WTC11 (cell line): ENCODE measurements at places on chromosomes 5 and 9.

DNA sequence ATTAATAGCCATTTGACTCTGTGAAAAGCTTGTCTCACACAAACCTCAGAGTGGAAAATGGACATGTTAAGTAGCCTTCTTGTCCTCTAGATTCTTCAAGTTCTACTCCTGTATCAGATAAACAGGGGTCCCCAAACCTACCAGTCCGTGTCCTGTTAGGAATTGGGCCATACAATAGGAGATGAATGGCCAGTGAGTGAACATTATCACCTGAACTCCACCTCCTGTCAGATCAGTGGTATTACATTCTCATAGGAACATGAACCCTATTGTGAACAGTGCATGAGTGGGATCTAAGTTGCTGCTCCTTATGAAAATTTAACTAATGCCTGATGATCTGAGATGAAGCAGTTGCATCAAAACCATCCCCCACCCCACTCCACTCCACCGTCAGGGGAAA is 136.3 kb downstream of the TMEM232 start:
- no peak for DNase-seq

DNA sequence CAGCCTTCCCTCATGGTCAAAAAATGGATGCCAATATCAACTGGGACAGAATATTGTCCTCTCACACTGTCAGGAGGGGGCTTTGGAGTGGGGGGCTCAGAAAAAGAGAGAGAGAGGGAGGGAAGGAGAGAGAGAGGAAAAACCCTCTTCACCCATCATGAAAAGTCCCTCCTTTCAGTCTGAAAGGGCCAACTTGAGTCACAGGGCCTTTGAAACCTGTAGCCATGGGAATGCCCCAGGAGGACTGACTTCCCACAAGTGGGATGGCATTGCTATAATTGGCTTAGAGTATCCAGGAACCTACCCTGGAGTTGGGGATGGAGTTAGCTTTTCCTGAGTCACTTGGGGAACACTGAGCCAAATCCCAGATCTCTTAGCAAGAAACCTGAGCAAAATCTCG is 41.2 kb downstream of the DNAJC21 start:
- DNase-seq, result no peak

- no peak for DNase-seq
These were observed 1.3 kb downstream of the SDHA start for GRCh38 chr5:219460-219863.

DNA sequence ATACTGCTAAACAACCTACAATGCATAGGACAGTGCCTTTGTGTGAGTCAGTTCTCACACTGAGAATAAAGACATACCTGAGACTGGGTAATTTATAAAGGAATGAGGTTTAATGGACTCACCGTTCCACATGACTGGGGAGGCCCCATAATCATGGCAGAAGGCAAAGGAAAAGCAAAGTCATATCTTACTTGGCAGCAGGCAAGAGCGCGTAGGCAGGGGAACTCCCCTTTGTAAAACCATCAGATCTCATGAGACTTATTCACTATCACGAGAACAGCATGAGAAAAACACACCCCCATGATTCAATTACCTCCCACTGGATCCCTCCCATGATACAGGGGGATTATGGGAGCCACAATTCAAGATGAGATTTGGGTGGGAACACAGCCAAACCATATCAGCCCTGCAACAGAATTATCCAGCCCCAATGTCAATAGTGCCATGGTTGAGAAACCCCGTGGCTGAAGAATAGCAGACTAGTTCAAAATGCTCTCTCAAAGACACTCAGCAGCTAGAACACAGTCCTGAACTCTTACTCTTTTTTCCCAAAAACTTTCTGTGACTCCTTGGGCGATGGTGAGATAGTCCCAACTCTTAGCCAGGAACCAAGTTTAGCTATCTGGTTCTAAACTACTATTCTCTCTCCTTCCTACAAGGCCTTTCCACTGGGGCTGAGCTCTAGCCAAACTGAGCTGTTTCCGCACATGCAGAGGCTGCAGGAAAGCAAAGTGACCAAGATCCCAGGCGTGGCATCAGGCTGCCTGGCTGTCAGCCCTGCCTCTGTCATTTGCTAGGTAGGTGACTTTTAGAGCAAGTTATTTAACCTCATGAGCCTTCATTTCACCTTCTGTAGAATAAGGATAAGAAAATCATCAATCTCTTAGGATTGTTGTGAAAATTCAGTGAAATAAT is 21.7 kb downstream of the FAT2 start:
- no peak for DNase-seq

GRCh38 chr5:101067429-101067828 is 164.3 kb upstream of the ST8SIA4 start:
- DNase-seq, result no peak

GRCh38 chr9:38017149-38017884 is 51.7 kb downstream of the SHB start:
- DNase-seq, result peak; percentile 85

DNA sequence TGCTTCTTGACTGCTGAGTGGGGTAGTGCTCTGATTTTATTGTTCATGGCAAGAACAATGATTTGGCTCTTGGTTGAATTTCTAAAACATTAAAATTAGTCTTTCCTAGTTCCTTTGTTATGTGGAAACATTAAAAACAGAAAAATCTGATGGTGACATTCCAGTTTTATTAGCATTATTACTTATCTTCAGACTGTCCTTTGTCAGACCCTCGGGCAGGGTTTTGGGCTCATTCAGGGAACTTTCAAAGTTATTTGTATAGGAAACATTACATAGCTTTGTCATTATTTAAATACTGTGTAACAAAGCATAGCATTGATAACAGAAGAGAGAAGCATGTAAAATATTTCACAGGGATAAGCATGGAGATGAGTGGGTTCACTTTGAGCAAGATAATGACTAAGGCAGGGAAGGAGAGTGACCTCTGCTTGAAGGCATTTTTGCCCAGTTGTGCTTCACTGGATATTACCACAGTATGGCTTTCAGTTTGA is 119.9 kb downstream of the KDM4C start:
- DNase-seq, result no peak

- no peak for DNase-seq
These were observed 2.3 kb downstream of the STKLD1 start for GRCh38 chr9:133378408-133378962.

- DNase-seq, result no peak
These were observed 80.4 kb upstream of the PRSS3 start for GRCh38 chr9:33714989-33715388.

DNA sequence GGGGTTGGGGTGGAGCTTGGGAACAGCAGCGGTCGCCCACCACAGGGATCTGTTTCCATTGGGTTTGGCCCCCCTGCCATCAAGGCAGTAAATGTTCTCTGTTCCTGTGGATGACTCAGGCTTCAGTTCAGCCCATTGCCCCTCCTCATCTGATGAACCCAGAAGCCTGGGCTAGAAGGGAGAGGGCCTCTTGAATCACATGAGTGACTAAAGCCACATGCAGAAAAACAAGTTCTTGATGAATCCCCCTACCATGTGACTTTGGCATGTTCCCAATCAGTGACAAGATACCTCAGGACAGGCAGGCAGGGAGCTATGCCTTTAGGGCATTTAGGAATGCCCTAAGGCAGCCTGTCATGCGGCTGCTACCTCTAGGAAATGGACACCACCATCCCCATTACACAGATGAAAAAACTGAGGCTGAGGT is 2.5 kb downstream of the SH3PXD2B start:
- no peak for DNase-seq

- no peak for DNase-seq
These were observed 132.6 kb downstream of the PHF2 start for GRCh38 chr9:93708987-93709302.
